ENCODE measurements at places on chromosomes 2 and 18. TPM values are rescaled to one million over a fixed set of nuclear protein-coding genes. Genes with fewer than 3 reads are reported as not detected.

DNA sequence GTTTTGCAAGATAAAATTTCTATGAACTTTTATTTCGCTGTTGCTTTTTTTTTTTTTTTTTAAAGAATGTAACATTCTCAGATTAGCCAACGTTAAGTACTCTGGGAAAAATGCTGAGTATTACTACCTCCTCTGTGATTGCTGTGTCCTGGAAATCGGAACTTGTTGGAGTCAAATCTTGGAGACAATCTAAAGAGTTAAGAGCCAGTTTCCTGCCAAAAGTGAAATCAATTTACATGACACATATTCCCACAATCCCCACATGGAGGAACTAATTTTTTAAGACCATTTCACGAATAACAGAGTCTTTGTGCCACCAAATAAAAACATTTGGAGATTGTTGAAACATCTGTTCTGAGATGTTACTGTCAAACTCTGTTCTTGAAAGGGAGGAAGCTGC is 127.8 kb downstream of the MEP1B start:
- no peak for DNase-seq

DNA sequence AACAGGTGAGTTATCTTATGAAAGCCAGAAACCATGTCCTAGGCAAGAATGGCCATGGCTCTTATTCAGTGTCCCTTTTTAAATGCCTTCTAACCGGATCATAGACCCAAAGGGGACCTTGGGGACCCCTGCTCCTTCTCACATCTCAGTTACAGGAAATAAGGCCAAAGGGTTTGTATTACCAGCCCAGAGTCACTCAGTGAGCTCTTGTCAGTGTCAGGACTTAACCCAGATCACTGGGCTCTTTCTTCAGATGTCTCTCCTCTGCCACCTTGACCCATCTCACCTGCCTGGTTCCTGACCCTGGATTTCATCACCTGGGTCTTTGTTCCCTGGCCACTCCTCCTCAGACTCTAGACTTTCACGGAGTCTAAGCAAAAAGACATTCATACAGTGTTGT is 556.7 kb downstream of the CMPK2 start:
- DNase-seq, result no peak

GRCh38 chr2:2021995-2022394 is 277.7 kb upstream of the PXDN start:
- no peak for DNase-seq

GRCh38 chr2:25032094-25032493 is 9.8 kb upstream of the EFR3B start:
- no peak for DNase-seq

DNA sequence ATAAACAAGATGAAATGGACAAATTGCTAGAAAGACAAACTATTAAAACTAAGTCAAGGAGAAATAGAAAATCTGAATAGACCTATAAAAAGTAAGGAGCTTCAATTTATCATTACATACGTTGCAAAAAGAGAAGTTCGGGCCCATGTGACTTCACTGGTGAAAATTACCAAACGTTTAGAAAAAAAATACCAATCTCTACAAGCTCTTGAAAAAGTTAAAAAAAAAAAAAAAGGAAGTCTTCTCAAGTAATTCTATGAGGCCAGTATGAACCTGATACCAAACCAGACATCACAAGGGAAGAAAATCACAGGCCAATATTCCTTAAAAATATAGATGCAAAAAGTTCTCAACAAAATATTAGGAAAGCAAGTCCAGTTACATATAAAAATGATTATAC is 20.2 kb upstream of the ACVR2A start:
- DNase-seq, result no peak

DNA sequence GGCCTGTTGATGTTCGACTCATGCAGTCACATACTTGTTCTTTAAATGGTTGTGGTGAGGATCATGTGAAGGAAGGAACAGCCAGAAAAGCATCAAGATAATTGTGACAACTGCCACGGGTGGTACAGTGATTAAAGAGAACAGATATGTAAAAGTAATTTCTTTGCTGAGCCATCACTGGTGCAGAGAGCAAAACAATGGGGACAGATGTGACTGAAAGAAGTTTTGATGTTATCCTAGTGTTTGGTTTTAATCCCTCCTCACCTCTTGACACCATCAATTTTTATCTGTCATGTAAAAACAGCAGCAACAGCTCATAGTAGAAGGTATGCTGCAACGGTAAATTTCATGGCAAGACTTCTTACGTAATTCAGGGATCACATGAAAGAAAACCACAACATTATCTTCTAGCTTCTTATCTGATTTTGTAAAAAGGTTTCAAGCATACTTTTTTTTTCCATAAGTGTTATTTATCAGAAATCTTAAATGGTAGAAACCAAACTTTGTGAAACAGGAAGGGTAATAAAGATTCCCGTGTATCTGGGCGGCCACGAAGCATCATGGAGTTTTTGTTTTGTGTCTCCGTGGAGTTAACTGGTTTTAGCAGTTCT is 65.2 kb downstream of the PLCL1 start:
- DNase-seq, result no peak

- DNase-seq, result no peak
Measured at GRCh38 chr2:54636415-54637139, 86.9 kb upstream of the EML6 start.

- DNase-seq, result no peak
Measured at GRCh38 chr2:240112914-240113690, 23.0 kb downstream of the COPS9 start.

DNA sequence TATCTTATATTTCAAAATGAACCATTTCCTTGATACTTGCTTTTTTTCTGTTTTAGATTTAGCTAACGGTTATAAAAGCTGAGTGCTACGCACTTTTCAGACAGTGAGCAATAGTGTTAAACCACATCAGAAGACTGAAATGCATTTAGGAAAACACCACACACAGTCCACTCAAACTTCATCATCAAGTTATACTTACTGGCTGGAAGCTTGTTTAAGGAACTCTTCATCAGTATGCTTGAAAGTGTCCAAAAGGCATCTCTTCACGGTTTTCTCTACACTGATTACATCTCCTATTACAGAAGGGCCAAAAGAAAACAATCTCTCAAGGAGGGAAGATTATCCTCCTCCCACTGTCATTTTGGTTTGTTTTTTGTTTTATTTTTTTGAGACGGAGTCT is 19.7 kb downstream of the ILKAP start:
- no peak for DNase-seq

DNA sequence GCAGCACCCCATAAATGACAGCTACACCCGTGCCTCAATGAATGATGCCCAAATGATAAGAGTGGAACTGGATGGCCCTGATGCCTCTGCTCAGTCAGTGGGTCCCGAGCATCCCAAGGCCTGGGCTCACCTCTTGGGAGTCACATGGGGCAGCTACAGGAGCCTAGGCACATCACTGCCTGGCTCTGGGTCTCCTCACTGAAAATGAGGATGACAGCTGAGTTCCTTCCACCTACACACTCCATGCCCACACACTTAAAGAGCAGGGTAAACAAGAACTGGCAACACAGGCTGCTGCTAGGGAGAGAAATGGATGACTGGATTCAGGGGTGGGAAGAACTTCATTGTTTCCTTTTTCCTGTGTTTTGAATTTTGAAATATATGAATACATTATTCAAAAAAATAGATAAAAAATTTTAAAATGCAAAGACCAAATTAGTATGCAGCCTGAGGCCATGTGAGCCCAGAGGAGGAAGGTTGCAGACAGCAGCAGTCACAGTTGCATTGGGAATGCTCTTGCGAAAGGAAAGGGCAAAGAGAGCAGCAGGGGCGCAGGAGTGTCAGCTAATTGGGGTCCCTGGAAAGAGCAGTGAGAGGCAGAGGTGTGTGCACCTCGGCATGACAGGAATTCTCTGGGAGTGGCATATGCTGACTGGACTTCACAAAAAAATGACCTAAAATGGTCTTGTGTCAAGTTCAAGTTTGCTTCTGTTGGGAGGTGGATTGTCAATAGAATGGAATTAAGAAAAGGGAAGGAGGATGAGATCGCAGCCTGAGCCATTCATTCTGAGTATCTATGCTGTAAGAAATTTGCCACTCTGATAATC is 327.1 kb downstream of the CELF4 start:
- no peak for DNase-seq

- peak; percentile 60 for DNase-seq
Measured at GRCh38 chr2:157628477-157629415, at the start of gene ACVR1C. Gene ACVR1C, minus strand, starts transcription at chr2:157628864. Its CDS starts 220 bp downstream, at chr2:157628644.

- DNase-seq, result no peak
Measured at GRCh38 chr2:128233790-128234395, 84.8 kb downstream of the HS6ST1 start.

- DNase-seq, result no peak
Measured at GRCh38 chr18:44936485-44936884, 255.8 kb downstream of the SETBP1 start.

GRCh38 chr2:88613921-88614320 is 13.3 kb downstream of the EIF2AK3 start:
- DNase-seq, result no peak

Gene SCYGR6
- not detected for total RNA-seq

Gene B3GNT7
- total RNA-seq, result 7.3 TPM

Gene BCL2
- total RNA-seq, result 0.83 TPM

Gene TMEM200C
- 1.7 TPM for total RNA-seq

Gene CFC1
- total RNA-seq, result not detected

Gene NYAP2
- total RNA-seq, result not detected

Gene NT5C1B
- total RNA-seq, result not detected

Gene SDC1
- 574 TPM for total RNA-seq

Gene MARCO
- not detected for total RNA-seq

Gene INHBB
- total RNA-seq, result not detected

Gene MYOM1
- 0.12 TPM for total RNA-seq

Gene ZNF396
- 0.51 TPM for total RNA-seq

Gene SLC38A11
- not detected for total RNA-seq

Gene CRYGD
- not detected for total RNA-seq
